Left lung (tissue), 14 donors: ENCODE measurements at places on chromosomes 6 and 20. TPM values are rescaled to one million over a fixed set of nuclear protein-coding genes. Genes with fewer than 3 reads are reported as not detected.
A peak's percentile ranks its signal among the peaks of the same experiment; 100 is the strongest.

DNA sequence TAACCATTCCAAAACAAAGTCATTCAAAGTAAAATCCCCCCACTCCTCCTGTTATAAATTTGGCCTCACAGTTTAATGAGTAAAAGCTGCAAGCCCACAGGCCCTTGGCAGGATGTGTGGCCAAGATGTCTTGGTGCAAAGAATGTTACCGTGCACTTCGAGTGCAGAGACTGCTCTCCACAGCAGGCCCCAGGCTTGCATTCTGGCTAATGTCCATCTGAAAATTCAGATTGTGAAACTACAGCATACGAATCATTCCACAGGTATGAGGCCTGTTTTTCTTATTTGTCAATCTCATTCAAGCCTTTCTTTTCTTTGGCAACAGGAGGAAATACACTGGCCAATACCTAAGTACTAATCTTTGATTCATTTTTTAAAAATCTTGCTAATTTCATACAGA is 7.1 kb downstream of the RPS6KA2 start:
- DNase-seq: peak; percentile 42

GRCh38 chr6:52541135-52541534 is 35.7 kb downstream of the TRAM2 start:
- no peak for DNase-seq

- no peak for DNase-seq
Observed at GRCh38 chr6:16669227-16669626, 92.0 kb downstream of the ATXN1 start.

DNA sequence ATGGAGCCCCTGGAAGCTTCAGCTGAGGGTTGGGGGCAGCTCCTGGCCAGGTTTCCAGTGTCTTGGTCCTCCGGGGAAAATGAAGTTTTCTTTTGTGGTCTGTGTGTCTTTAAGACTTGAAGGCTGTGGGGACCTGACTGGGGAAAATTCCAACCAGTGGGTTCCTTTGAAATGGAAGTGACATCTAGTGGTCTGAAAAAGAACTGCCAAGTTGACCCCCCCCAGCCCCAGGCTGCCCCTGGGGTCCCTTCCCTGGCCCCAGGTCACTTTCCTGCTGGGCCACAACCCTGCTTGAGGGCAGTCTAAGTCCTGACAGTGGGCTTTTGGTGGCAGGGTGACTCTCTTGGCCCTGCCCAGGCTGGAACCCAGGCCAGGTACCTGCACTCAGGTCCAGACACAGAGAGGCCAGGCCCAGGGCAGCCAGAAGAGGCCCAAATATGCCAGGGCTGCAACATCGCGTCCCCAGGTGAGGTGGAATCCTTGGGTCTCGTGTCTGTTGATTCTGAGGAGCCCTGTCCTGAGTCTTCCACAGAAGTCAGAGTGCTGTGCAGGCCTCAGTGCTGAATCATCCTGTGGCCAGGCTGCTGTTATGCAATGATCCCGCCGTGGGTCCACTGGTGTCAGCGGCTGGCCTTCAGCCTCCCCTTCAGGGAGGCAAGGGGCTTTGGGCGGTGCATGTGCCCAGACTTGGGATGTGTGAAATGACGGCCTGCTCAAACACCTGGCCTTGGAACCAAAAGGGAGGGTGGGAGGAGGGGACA is 68.4 kb downstream of the VEGFA start:
- peak; percentile 59 for DNase-seq

Gene ENPP3
- 1.5 TPM for polyA plus RNA-seq

Gene FILIP1
- polyA plus RNA-seq: 36.1 TPM
